Stimulated activated CD4-positive, alpha-beta T cell treated with anti-CD3 and anti-CD28 coated beads, Interleukin-1b, Interleukin-23, amount 100 ng/mL, for 1 hour (primary cell): ENCODE measurements at places on chromosomes 2 and 18.

DNA sequence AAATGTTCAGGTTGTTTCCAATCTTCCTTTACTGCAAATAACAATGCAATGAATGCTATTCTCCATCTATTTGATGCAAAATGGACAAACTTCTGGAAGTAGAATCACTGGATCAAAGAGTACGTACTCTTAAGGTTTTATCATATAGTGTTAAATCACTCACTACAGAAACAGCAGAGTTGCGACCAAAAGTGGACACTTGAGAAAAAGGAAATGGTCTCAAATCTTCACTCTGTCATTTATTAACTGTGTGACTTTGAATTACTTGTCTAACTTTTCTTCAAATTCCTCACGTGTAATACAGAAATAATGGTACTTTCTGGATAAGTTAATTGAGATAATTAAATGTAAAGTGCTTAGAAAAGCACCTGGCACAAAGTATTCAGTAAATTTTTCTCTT is 78.1 kb downstream of the CERKL start:
- DNase-seq: no peak

- DNase-seq: no peak
Measured at GRCh38 chr2:121329786-121330185, 44.8 kb upstream of the TFCP2L1 start.

- no peak for DNase-seq
Measured at GRCh38 chr2:37456479-37456878, 112.0 kb downstream of the QPCT start.

DNA sequence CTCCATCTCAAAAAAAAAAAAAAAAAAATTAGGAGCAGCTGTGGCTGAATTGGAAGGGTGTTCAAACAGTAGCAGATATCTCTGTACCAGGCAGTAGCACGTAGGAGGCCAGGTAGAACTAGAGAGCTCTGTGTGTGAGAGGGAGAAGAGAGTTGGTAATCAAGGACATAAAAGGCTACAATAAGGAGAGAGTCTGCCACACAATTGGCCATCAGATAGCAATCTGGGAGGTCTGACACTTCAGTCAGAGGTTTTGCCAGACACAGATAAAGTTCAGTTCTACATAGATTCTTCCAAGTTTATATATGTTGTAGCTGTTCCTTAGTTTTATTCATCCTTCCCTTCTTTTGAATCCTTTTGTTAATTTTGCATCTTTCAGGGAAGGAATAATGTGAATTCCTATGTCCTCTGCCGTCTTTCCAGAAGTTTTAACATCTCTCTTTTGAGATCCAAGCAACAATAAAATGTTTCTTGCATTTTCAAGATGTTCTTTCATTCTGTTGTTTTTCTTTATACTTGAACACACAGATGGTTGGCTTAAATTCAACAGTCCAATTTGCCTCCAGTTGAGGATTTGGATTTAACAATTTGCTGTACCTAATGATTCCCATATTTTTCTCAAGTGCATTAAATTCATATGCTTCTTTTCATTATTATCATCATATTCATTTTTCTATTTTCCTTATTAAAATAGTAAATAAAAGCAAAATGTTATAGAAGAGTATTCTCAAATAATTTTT is 600.3 kb upstream of the GCFC2 start:
- DNase-seq: no peak

- no peak for DNase-seq
Measured at GRCh38 chr2:116319935-116320334, 1494.6 kb upstream of the DDX18 start.

- no peak for DNase-seq
Measured at GRCh38 chr2:30580391-30580790, 133.3 kb downstream of the LCLAT1 start.

- peak; percentile 7 for DNase-seq
Measured at GRCh38 chr2:85750587-85751575, 2.9 kb upstream of the ATOH8 start.

DNA sequence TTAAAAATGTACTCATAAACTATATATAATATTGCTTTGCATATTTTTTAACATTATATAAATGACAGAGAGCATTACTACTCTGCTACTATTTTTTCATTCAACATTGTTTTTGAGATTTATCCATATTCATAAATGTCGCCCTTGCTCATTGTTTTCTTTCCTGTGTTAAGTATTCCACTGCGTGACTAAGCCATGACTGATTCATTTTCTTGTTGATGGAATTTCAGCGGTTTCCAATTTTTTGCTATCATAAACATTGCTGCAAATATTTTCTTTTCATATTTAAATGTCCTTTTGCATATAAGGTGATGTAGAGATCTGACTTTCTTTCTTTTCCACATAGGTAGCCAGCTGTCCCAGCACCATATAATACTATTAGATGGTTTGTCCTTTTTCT is 57.6 kb downstream of the SFXN5 start:
- DNase-seq: no peak

DNA sequence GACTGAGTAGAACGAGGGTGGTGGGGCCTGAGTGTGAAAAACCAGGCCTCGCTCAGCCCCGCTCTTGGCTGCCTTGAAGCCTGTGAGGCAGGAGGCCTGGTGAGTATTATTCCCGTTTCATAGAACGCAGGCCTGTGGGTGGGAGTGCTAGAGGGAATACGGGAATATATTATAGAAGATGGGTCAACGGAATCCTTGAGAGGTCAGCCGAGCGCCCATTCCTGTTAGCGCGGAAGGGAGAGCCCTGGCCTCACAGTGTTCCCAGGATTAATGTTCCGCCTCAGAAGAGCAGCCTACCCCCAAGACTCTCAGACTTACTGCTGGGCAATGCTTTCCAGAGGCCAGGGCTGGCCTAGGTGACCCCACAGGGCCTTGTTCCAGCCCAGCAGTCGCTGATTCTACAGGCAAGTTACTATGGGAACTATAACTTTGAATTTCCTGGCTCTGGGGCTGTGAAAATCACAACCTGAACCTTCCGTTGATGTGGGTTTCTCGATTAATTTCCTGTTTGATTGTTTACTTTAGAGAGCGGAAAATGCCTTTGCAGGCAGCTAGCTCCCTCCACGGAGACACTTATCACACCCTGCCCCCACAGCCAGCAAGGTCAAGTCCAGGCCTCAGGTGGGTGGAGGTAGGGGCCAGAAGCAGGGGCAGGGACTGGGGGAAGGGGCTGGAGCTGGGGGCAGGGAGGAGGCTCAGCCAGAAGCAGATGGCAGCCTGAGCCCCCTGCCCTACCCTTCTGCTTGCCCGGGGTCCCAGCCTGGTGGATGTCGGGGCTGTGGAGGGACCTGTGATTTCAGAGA is 108.3 kb downstream of the SMAD7 start:
- no peak for DNase-seq

DNA sequence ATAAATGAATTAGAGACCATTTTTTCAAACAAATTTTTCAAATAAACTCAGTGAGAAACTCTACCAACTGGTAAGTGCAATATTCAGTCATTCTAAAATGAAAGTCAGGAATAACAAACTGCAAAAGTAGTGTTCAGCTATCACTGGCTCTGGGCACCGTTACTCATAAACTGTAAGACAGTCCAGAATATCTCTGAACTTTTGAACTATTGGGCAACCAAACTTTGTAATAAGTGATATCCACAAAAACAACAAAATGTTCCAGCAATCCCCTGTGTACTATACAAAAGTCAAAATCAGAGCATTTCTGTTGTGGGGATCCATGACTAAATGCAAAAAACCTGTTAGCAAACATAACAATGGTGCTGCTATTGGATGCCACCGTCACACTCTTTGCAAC is 56.3 kb downstream of the SLC25A12 start:
- DNase-seq: no peak

- DNase-seq: no peak
Measured at GRCh38 chr2:161090411-161090810, 69.8 kb upstream of the TANK start.

GRCh38 chr2:230980468-230980867 is 15.5 kb upstream of the SPATA3 start:
- no peak for DNase-seq

GRCh38 chr2:109609352-109610024 is 4.3 kb downstream of the SEPTIN10 start:
- no peak for DNase-seq

- DNase-seq: no peak
Measured at GRCh38 chr2:111069722-111070121, 51.0 kb upstream of the BCL2L11 start.

DNA sequence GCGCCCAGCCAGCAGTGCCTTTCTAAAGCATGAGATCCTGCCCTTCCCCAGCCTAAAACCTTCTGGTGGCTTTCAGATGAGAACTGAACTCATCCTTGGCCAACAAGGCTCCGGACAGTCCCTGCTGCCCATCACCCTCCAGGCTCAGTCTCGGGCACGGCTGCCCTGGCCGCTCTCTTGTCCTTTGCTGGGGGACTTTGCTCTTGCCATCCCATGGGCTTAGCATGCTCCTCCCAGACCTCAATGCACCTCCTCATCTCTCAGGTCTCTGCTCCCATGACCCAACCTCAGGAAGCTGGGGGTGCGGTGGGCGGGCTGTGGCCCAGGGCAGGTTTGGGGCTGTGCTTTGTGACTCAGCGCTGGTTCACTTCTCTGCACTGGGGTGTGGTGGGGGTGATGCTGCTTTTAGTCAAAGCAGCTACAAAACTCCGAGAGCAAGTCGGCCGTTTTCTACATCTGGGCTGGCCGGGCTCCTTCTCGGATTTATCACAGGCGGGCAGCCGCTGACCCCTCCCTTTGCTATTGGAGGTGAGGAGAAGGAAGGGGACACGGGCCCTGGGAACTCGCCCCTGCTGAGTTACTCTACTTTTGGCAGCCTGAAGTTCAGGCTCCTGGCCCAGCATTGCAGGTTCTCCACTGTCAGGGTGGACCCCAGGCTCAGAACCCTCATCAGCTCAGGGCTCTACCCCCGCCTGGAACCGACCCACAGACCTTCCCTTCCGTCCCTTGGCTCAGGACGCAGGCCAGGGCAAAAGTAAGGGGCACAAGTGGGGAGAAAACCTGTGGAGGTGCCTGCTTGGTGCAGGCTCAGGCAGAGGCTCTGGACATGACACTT is 90.6 kb upstream of the TAF1B start:
- peak; percentile 32 for DNase-seq

DNA sequence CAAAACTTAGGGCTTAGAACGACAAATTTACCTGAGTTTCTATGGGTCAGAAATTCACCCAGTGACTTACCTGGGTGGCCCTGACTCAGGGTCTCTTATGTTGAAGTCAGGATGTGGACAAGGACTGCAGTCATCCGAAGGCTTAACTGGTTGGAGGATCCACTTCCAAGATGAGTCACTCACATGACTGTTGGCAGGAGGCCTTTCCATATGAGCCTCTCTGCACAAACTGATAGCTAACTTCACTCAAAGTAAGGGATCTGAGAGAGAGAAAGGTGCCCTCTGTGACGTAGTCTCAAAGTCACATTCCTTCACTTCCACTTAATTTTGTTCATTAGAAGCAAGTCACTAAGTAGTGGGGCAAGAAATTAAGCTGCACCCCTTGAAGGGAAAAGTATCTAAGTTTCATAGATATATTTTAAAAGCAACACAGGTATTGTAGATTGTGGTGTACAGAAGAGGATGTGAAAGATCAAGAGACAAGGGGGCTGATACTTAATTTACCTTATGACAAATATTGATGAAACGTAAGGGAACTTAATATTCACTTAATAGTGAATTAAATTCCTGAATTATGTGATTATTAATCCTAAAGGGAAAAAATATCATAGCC is 48.4 kb downstream of the TANK start:
- no peak for DNase-seq

DNA sequence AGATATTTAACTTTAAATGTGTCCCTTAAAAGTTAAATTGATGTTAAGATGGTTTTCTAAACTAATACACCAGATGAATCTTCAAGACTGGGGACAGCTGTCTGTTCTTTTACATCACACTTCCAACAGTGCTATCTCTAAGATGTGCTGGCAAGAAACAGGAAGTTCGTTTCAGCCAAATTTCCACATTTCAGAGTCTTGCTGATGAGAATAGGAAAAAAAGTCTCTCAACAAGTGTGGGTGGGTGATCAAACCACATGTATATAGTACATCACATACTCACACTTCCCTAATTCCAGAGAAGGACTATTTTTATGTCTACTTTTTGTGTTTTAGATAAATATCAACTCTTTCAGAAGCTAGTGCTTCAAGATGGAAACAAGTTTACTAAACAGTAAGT is 1712.8 kb upstream of the TMEFF2 start:
- DNase-seq: no peak
